ENCODE measurements at places on chromosomes 7 and 10. TPM values are rescaled to one million over a fixed set of nuclear protein-coding genes. Genes with fewer than 3 reads are reported as not detected.

DNA sequence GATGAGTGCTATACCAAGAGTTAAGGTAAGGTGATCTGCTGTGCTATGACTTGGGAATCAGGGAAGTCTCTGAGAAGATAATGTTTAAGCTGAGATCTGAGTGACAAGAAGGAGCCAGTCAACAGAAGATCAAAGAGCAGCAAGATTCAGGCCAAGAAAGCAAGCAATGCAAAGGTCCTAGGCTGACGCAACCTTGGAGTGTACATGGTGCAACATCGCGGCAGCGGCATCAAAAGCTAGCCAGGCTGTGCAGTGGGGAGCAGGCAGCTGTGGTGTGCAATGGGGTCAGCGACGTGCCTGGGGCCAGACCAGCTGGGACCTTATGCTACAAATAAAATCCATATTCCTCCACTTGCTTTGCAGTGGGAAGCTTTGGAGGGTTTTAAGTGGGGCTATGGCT, 324.1 kb downstream of the LRMDA start:
- no peak for DNase-seq

DNA sequence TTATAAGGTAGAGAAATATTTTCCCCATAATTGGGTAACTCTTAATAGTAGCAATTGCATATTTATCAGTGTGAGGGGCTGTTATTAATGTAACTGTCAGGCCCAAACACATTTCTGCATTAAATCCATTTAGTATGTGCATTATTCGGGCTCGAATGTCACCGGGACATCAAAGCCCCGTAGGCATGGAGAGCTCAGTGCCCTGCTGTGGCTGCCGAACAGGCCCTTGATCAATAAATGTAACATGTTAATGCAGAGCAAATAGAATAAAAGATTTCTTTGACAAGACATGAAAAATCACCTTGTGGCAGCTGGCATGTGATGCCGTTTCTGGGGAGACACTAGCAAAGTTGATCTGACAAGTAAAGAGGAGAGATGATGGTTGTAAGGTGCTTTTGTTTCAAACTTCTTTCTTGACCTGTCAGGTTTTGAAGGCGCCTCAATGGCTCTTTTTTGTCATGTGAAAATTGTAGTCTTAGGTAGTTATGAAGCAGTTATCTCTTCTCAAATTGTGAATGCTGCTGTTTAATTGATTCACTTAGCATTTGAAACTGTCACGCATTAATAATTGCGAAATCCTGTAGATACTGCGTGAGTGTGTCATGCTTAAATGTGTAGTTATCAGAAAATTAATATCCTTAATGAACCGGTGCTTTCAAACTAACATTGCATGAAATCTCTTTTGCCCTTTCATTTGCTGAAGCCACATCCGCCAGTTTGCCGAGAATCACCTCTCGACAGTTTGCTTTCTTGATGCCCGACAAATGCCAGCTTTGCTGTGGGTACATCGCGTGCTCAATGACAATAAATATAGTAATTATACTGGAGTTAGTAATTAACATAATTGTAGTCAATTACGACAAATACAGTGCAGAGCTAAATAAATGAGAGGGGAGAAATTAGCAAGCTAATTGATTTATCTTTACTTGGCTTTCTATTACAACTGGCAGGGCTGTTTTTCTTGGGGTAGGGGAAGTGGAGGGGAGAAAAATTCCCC, 19.5 kb downstream of the LRMDA start:
- DNase-seq = no peak

GRCh38 chr7:96636342-96636860, 73.2 kb downstream of the SEM1 start:
- no peak for DNase-seq

DNA sequence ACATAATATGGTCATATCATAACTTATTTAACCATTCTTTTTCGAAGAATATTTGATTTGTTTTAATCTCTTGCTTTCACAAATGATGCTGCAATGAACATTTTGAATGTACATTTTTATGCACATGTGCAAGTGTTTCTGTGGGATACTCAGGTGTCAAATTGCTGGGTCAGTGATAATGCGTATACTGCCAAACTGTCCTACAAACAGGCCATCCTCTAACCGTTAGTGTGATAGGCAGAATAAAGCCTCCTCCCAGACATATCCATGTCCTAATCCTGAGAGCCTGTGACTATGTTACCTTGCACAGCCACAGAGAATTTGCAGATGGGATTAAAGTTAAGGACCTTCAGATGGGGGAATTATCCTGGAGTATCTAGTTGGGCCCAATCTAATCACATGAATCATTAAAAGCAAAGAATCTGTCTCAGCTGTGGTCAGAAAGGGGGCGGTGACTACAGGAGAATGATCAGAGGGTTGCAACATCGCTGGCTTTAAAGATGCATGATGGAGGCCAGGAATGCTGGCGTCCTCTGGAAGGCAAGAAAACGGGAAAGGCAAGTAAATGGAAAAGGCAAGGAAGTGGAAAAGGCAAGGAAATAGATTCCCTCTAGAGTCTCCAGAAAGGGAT, 46.7 kb downstream of the FZD1 start:
- DNase-seq = peak; percentile 41

DNA sequence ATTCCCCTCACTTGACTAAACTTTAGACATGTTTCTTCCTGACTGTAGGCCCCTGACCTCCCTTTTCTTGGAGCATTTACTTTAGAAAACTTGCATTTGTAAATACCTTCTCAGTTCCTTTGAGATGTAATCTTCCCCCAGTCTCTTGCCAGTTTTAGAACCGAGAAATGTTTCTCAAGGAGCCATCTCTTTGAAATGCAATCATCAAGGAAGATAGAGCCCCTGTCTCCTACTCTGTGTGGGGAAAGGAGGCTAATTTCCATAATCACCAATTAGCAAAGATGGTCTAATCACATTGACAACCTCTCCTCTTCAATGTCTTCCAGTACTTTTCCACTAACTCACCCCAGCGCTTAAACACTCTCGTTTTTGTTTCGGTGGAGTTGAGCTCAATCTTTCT, 70.0 kb upstream of the SMIM30 start:
- DNase-seq = no peak

DNA sequence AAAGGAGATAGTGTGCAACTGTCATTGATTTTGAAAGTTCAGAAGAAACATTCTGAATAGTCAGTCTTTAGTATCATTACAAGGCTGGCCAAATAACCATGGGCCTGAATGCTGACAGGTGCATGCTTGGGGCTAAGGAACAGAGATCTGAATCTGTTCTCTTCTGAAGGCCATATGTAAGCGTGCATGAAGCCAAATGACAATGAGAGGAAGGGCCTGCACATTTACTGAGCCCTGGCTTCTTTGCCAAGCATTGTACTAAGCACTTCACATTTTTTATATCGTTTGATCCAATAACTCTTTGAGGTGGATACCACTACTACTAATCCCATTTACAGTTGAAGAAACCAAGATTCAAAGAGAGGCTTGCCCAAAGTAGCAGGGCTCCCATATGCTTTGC, 22.5 kb upstream of the TIAL1 start:
- DNase-seq = no peak

DNA sequence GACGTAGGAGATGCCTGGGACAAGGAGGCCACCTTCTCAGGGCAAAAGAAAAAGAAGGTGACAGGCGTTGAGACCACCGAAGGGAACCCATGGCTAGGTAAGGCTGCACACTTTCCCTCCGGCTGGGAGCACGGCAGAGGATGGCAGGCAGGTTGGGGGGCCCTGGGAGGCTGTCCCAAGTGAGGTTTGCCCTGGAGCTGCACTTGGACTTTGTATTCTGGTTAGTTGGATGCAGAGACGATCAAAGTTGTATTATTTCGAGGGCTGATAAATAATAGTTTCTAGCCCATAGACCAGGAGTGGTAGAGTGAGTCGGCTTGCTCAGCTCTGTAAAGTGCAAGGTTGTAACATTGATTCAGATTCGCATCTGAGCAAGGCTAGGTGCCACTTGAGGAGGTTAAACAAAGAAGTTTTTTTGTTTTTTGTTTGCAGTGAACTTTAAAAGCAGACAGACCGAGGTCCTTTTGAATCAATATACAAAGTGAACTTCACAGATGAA, 608 bp downstream of the ENTPD7 start:
- DNase-seq = no peak

GRCh38 chr7:101058355-101058754, 26.9 kb upstream of the TRIM56 start:
- peak; percentile 76 for DNase-seq

DNA sequence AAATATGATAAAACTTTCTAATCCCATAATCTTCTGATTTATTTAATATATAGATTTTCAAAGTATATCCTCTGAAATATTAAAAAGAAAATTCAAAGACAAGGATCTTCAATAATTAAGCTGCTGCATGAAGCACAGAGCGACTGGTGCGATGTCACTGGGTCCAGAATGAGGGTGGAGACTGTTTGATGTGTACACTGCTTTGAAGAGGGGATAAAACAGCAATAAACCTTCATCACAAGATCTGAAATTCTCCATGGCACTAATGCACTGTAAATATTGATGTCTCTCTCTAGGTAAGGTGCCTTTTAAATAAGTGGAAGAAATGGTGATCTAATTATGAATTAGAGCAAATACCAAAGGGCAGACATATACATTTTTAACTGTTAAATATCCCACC, 337.8 kb downstream of the PARD3 start:
- DNase-seq = no peak

- DNase-seq = no peak
These were observed 1.1 kb downstream of the TMEM273 start for GRCh38 chr10:49187044-49187484.

- peak; percentile 58 for DNase-seq
These were observed 86.4 kb upstream of the SEMA3C start for GRCh38 chr7:81005254-81005653.

DNA sequence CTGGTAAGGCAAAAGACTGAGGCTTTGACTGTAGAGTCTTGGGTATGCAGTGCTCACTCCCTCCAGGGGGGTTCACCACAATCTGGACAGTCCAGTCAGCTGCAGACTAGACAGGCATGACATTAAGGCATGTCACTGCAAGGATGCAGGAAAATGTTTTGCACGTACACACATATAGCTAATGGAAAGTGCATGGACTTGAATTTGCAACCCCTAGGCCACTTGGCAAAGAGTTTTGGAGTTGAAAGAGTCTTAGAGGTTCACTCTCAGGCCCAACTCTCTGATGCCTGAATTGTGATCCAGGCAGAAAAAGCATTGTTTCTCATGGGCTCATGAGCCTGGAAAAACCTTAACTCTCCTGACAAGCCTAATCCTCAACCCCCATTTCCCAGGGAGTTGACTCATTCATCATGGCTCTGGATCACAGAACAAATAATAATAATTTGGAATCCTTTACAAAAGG, 51.9 kb downstream of the LAMB4 start:
- no peak for DNase-seq

DNA sequence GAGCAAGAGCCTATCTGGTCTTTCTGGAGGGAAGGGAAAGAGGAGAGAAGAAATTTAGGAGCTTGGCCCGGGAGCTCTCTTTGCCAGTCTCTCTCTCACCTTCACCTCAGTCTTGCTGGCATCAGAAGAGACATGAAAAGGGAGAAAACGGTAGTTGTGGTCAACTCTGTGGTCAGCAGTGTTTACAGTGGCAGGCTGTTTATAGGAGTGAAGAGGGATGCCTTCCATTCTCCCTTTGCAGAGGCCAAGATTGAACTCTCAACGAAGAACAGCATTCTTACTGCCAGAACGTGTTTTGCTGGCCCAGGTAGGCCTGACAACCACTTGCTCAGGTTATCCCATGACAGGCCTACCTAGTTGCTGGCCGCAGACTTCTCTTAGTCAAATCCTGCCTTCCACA, 133.3 kb downstream of the CCDC3 start:
- no peak for DNase-seq

DNA sequence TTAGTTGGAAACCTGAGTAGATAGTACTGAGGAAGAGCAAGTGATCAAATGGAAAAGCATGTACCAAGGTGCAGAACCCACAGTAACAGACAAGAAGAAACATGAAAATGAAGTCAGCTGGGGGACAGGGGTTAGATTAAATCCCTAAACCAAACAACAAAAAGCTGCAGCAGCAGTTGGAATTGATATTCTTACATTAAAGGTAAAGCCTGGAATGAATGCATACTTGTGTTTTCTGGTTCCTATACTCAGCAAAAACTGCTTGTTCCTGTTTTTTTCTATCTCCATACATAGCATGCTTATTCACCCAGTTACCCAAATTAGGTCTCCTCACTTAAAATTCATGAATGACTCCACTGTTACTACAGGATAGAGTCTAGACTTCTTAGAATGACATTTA, 92.4 kb downstream of the TPST1 start:
- DNase-seq = no peak

DNA sequence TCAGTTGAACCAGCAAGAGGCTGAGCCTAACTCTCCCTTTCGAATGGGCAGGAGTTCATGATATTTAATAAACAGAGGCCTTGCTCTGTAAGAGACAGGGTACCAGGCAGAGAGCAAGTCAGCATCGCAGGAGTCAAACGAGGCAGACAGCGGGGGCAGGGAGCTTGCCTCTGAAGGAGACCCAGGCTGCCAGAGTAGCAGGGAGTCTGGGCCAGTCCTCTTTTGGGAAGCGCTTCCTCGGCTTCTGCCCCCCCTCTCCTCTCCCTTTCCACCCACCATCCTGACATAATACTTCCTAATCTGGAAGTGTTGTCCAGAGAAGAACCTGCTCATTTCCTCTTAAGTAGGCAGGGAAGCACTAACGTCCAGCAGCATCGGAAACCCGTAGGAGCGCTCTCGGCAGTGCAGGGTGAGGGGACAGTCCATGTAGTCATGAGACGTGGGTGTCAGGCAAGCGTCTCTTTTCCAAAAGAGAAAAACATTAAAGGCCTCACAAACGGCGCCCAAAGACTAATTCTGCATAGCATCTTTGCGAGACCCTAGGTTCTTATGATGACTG, 171.1 kb downstream of the EGFR start:
- DNase-seq = no peak

DNA sequence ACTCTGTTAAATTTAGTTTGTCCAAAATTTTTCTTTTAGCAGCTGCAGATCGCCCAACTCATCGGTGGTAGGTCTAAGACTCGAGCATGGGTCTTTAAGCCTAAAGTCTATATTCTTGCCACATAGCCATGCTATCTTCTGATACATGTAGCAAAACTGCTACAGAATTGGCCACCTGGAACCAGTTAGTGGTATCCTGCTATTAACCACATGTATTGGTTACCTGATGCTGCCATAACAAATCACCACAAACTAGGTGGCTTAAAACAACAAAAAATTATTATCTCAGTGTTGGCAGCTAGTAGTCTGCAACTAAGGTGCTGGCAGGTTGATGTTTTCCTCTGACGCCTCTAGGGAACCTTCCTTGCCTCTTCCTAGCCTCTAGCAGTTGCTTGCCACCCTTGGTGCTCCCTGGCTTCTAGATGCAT, 96.7 kb upstream of the PIK3CG start:
- no peak for DNase-seq

DNA sequence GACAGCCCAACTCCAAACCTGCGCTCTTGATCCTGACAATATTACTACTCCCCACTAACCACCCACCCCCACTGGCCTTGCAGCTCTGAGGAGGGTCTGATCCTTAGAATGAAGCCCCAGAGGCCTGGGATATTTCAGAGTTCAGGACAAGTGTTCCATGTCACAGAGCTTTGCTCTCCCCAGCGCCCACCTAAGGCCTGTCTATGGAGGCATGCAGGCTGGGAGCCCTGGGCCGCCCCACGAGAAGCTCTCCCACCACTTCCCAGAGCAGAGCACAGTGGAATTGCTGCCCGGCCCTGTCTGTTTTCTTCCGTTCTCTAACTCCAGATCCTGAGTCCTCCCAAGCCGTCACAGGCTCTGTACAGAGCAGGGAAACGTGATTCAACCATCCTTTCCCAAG, 74.6 kb downstream of the COL13A1 start:
- DNase-seq = no peak

Gene NKX1-2
- total RNA-seq = not detected

Gene EGR2
- 0.19 TPM for total RNA-seq

Gene RASA4
- total RNA-seq = 16.6 TPM

Gene GIMAP7
- total RNA-seq = 22.2 TPM

Gene CFTR
- 0.86 TPM for total RNA-seq

Gene BTBD16
- not detected for total RNA-seq

Gene TMEM229A
- total RNA-seq = not detected

Gene PPP1R17
- not detected for total RNA-seq

Gene CTTNBP2
- total RNA-seq = 2.0 TPM
